ENCODE measurements at places on chromosomes 11 and 22.
A peak's percentile ranks its signal among the peaks of the same experiment; 100 is the strongest.

DNA sequence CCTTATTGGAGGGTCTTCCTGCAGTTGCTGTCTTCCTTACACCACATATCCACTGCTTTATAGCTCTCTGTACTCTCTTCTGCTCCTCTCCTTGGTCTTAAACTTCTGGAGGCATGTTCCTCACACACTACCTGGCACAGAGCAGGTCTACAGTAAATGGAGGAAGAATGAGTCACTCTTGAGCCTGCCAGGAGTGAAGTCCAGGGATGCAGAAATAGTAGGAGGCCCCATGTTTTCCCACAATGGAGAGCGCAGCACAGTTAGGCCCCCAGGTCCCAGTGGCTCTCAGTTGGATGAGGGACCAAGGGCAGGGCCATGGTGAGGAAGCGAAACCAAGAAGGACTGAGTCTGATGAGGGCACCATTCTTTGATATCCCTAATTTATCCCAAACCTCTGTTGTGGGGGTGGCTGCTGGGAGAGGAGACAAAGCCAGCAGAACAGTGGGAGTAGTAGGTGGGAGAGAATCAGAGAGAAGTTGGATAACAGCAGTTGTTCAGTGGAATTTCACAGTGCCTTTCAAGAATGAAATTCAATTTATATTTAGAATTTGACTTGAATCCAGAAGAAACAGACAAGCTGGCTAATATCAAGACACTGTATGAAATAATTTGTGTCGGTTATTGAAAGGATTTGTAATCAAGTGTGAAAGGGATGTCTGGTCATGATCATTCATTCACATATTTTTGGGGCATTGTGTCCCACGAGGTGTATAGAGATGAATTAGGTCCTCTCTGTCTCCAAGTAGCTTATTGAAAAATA is 187.8 kb downstream of the HIPK3 start:
- DNase-seq, result no peak

- peak; percentile 25 for DNase-seq
These were observed 40.4 kb downstream of the FLI1 start for GRCh38 chr11:128734103-128734831.

DNA sequence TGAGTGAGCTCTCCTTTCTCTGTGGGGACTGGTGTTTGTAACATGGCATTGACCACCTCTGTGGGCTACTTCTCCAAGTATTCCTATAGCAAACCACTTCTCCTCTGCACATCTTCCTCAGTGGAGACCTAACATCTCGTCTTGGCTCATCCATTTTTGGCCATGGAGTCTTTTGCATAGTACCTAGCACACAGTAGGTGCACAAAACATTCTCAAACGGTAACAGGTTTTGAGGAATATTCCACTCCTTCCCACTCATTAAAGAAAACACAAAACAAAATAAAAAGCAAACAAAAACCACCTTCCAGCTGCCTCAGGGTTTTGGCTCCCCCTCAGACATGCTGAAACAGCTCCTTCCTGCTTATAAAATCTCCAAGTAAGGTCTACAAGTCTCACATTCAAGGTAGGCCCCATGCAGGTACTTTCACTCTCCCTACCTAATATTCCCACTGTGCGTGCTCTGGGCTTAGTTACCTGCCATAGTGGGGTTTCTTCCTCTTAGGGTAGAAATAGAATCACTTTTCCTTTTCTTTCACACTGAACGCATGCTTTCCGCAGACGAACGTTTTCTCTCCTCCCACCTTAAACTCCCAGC is 132.4 kb downstream of the RBFOX2 start:
- DNase-seq, result no peak

GRCh38 chr22:49411236-49411635 is 416.4 kb downstream of the BRD1 start:
- DNase-seq, result peak; percentile 55

DNA sequence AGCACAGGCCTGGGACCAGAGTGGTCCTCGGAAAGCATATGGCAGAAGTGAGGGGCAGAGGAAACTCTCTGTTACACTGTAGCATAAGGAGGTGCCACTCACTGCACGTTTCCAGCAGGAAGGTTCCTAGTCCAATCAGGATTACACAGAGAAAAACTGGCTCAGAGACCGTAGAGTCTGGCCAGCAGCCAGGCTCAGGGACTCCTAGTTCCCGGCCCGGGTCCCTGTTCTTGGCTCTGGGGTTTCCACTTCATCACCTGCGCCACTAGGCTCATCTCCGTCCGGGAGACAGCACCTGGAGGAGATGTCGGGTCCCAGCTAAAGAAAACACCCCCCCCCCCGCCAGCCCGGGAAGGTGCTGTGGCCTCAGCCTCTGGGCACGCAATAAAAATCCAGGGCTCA is 1.1 kb downstream of the TTLL12 start:
- peak; percentile 71 for DNase-seq

DNA sequence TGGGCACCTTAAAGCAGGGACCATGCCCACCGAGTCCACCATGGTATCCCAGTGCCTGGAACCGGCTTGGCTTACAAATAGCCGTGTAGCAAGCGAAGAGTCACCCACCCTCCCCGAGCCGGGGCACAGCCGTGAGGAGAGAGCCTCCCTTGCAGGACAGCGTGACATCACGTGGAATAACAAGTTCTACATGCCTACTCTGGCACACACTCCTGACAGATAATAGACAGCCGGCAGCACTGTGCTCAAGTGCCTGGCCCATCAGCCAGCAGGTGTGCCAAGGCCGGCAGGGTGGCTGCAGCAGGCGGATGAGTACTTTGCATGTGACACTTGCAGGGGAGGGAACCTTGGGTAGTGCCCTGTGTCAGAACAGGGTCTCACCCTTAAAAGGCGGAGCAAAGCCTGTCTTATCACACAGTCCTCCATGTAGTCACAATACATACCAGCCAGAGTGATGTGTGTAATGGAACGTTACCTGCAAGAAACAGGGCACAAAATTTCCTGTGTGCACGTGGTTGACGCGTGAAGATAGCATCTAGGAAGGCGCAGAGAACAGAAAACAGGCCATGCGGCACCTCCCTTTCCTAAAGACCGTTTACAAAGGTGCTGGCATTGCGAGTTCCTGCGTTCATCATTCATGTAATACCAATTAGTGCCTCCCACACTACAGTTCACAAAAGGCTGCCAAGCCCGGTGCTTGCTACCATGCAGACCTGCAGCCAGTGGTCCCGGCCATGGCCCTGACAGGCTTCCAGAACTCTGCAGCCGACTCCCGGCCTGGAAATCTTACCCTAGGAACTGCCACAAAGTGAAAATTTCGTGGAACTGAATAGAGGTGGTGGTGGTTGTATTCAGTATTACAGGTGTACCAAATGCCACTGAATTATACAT is 16.4 kb downstream of the TOM1 start:
- no peak for DNase-seq

DNA sequence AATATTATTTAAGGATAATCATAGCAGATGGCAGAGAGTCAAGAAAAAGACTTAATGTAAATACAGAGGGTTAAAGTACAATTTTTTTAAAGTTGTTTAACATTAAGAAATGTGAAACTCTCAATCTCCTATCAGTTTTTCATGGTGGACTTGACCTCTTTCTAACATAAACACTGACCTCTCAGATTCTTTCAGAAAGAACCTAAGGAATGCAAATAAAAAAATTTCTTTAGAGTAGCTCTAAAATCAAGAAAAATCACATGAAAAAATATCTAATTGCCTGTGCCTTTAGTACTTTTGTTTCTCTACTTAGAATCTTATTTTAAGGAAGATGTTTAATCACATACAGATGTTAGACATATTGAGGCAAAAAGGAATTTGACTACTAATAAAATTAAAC is 12.9 kb downstream of the RNF141 start:
- no peak for DNase-seq

DNA sequence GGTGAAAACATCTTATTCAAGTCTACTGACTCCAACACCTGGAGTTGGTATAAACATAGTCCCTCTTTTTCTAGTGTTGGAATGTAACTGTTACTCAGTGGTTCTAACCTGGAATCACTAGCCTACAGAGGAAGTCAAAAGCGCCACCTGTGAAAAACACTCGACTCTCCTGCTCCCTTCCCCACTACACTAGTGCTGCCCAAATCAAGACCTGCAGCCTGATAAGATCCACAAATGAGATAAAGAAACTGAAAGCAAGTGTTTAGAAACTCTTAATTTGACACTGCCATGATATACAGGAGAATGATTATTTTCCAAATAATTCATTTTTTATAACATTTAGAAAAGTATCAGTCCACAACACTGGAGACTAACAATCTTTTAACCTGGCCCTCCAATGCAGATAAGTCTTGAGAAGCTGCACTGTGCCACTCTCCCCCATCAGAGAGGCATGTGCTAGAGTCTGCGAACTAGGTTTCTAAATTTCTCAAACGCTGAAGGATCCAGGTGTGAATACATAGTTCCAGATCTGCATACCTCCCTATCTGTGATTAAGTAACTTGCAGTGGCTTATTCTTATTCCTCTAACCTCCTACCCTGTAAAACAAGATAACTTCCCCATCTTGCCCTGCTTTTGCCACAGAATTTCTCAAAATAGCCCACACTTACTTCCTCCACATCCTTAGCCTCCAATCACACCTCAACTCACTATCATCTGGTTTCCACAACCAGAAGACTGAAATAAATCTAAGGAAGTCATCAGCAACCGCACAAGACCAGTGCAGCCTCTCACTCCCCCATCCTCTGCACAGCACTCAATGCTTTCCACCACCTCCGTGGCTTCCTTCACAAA is 88.1 kb downstream of the RRAS2 start:
- DNase-seq, result no peak

- no peak for DNase-seq
These were observed 50.6 kb downstream of the WNT11 start for GRCh38 chr11:76155500-76156227.

Data from ascending aorta (tissue), 2 donors.